Prostate gland (tissue), 2 donors: ENCODE measurements at places on chromosomes 3 and 15. TPM values are rescaled to one million over a fixed set of nuclear protein-coding genes. Genes with fewer than 3 reads are reported as not detected.

The PRKCI gene
- 74.4 TPM for total RNA-seq

The ATOSA gene
- total RNA-seq: 81.6 TPM

GRCh38 chr3:33636125-33636850 lies 81.8 kb downstream of the CLASP2 start:
- DNase-seq: peak; percentile 6

DNA sequence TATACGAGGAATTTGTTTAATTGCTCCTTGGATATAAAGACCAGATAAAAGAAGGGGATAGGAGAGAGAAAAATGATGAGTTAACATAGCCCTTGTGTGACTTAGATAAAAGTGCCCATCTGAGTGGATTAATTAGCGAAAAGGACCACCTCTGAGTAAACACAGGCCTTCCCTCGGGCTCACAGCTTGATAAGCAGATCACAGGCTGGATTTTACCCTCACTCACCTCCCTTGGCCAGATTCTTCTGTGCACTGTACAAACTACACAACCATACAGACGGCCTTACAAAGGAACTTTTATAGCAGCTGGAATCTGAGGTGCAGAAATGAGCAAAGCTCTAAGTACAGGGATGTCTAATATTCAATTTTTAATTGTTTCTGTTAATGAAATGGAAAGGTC lies 112.4 kb upstream of the STT3B start:
- no peak for DNase-seq

GRCh38 chr3:106290304-106290997 lies 421.6 kb upstream of the CBLB start:
- no peak for DNase-seq

DNA sequence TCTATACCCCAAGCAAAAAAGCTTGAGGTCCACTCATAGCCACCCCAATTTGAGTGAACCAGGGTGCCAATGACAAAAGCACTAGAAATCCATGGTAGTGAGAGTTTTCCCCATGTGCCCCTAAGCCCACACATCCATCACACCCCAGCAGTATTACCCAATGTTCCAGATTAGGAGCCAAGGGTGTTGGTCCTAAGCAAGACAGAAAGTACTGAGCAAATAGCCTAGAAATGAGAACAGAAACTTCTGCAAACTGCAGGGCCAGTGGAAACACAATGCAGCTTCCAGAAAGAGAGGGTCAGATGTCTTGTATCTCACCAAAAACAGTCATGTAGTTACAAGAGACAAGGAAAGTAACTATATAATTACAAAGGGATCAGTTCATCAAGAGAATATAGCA lies 10.9 kb upstream of the OXTR start:
- no peak for DNase-seq
